ENCODE measurements at places on chromosomes 4 and X.

DNA sequence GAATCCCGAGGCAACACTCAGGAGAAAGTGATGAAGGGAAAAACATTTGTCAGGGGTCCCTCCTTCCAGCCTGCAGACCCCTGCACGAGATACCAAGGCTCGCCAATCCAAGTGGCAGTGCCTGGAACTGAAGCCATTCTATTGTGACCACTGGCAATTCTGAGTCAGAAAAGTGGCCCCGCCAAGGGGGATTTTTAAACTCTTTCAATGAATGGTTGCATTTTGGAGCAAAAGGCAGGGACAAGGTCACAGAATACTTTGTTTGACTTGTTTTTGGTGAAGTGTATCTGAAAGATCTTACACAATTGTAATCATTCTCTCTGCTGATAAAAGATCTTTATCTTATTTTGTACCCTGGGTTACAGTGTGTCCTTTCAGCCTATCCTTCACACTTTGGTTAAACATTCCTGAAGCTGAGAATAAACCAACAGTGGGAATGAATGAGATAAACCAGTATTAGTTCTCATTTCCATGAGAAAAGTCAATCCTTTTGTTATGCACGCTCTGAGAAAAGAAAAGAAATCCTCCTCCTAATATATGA, 115.9 kb upstream of the PDLIM3 start:
- DNase-seq, result no peak

DNA sequence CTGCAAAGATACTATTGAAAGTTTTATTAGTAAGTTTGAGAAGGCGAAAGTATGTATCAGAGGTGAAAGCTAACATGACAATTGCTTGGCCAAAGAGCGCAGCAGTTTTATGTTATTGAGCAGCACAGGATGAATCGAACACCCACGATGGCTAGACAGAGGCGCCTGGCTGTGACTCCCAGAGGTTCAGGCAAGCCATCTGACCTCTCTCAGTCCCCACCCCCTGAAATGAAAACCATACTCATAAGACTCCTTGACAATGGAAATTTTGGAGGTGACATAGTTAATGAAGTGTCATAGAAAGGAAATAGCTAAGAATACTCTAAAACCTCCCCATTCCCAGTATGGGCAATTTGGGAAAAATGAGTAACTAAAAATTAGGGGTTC, 70.6 kb downstream of the MGST2 start:
- DNase-seq, result no peak

- no peak for DNase-seq
Observed at GRCh38 chr4:18440527-18441202, 419.1 kb upstream of the LCORL start.

GRCh38 chr4:6110681-6111353, 89.5 kb downstream of the JAKMIP1 start:
- DNase-seq, result no peak

DNA sequence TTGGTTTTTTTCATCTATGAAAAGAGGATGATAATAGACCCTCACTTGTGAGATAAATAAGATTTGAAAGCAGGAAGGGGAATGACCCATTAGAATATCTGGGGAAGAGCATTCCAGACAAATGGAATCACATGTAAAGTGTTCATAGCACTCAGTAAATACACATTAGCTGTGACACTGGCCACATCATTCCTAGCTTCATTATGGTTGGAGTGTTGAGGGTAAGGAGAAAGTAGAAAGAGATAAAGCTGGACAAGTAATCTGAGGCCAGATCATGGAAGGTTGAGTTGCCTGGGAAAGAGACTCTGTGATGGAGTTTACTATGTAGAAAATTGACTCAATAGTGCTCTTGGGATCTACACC, 6.9 kb upstream of the PGRMC1 start:
- no peak for DNase-seq

GRCh38 chr4:146545102-146545501, 23.4 kb upstream of the SLC10A7 start:
- no peak for DNase-seq

GRCh38 chr4:99857307-99857706, 36.9 kb downstream of the LAMTOR3 start:
- no peak for DNase-seq

GRCh38 chr4:12987284-12987683, 496.9 kb downstream of the RAB28 start:
- no peak for DNase-seq

DNA sequence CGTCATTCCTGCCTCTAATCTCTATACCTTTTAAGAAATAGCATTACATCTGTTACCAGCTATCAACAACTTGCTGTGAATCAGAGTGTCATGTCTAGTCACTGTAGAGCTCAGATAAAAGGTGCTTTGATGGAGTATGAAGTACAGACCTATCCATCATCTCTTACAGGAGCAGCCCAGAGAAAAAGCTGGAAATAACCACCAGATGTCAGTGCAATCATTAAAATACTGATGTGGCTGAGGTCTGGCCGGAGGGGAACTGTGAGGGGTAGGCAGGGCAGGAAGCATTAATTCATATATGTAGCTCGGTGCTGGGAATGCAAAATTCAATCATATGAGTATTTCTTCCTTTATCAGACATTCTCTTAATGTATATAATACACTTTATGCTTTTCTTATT, 100.6 kb downstream of the AKAP4 start:
- DNase-seq, result no peak

DNA sequence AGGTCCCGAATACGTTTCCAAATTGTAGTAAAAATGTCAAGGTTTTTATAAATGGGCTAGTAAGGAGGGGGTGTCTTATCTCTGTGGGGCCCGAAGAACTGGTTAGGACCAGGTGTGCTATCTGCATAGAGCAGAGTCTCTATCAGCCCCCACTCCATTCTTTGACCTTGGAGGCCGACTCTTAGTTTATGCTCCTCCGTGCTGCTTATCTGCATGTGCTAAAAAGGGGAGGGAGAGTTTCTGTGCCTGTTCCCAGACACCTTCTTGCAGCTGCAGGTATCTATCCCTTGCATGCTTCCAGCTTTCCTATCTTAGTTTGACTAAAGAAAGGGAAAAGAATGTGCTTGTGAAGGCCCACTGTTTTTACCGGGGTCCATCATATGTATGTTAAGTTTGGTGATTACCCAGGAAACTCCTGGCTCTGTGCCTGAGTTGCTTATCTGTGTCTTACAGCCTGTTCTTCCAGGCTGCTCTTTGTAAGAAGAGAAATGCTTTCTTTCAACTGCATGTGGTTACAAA, 28.6 kb upstream of the NAF1 start:
- no peak for DNase-seq

GRCh38 chr4:94304365-94304971, 38.2 kb downstream of the HPGDS start:
- DNase-seq, result no peak

- no peak for DNase-seq
Observed at GRCh38 chrX:40759374-40759773, 24.0 kb upstream of the MED14 start.

DNA sequence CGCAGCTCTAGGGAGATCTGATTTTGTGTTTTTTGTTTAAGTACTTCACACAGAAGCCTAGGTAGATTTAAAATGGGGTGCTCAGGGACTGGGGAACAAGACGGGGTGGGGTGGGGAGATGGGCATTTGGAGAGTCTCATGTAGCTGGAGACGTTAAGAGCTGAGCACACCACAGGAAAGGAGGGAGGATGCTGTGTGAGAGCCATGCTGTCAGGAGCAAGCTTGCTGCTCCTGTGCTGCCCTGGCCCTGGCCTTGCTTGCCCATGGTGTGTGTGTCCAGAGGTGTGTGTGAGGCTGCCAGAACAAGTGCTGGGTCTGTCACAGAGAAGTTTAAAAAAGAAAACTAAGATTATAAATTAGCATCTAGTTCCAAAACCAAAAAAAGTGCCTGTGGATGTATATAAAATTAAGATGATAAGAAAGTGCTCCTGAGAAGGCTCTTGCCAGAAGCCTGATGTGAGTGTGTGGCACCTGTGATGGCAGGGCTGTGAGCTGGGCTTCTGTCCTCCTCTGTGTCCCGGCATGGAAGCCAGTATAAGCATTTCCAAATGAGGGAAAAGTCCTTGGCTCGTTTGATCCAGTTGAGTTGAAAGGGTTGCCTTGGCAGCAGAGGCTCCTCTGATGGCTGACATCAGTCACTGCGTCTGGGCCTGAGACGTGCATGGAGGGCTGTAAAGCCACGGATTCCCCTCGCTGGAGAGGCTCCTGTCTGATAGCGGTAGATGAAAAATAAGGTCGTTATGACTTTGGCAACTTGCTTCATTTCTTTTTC, 63.5 kb downstream of the NELFA start:
- DNase-seq, result no peak

DNA sequence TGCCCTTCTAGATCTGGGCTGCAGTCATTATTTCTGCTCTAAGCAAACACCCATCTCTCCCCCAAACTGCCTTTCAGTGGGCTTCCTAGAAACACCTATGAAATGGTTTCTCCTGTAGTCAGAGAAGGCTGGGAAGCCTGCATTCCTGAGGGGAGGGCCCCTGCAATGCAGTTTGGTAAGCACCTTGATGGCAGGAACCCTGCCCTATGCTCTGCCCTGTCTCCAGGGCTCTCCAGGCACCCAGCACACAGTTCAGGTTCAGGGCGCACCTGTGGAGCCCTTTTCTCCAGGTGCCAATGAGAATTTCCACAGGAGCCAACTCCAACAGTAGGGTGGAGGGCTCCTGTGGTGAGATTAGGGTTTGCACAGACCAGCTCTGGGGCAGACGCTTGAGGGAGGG, 69.1 kb upstream of the FBXW7 start:
- DNase-seq, result no peak

- DNase-seq, result no peak
Observed at GRCh38 chrX:21725496-21725895, 32.4 kb downstream of the SMPX start.

- no peak for DNase-seq
Observed at GRCh38 chrX:113950081-113950678, 633.7 kb upstream of the HTR2C start.

GRCh38 chr4:175810073-175810730, 1.9 kb downstream of the GPM6A start:
- no peak for DNase-seq
